T47D (cell line): ENCODE measurements at places on chromosomes 12 and 14.

GRCh38 chr14:106129274-106129673, 602.9 kb downstream of the TMEM121 start:
- DNase-seq: no peak

- no peak for DNase-seq
These were observed 16.1 kb downstream of the SCAF11 start for GRCh38 chr12:45974171-45974719.

GRCh38 chr14:31020834-31021575, 4.4 kb upstream of the AP4S1 start:
- DNase-seq: no peak

- peak; percentile 23 for DNase-seq
These were observed 71.6 kb upstream of the STXBP6 start for GRCh38 chr14:25121337-25122129.

DNA sequence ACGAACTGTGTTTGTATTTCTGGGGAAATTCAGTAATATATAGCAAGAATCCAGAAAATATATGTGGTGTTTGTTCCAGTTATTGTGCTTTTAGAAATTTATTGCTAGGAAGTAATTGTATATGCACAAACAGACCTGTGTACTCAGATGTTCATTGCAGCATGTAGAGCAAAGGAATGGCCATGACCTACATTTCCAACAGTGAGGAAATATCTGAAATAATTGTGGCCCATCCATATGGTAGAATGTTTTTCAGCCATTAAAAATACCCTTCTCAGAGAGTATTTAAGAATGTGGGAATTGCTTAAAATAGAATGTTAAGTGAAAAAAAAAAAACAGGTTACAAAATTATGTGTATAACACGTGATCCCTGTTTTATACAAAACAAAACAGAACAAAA, 77.3 kb downstream of the TMX1 start:
- no peak for DNase-seq

DNA sequence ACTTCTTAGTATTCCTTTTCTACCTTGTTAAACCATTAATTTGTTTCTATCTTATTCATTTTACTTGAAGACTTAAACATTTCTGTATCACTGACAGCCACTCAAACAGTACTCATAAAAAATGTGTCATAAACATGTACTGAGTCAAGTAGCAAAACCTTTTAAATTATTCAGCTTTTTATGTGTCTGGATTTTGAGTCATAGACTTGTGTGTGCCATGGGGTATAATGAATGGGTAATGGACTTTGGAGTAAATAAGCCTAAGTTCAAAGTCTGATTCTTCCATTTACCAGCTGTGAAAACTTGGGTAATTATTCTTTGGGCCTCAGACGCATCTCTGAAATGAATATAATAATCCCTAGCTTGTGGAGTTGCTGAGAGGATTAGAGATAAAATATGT, 199.0 kb downstream of the RAD51B start:
- no peak for DNase-seq

- peak; percentile 74 for DNase-seq
These were observed 4.5 kb downstream of the FOXA1 start for GRCh38 chr14:37590428-37591139.

DNA sequence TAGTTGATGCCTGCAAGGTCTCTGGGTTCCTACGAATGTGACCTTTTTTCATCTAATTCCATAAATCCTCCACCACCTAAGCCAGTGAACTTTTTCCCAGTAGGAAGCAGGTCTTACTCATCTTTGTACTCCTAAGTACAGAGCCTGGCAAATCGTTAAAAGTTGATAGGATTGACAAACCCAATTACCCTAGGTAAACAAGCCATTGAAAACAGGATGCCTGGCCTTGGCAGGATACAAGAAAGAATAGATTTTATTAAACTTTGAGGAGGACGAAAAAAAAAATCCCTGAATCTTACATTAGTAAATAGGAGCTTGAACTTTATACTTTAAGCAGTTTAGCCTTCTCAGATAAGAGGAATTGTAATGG, 5.6 kb downstream of the TBPL2 start:
- DNase-seq: no peak

DNA sequence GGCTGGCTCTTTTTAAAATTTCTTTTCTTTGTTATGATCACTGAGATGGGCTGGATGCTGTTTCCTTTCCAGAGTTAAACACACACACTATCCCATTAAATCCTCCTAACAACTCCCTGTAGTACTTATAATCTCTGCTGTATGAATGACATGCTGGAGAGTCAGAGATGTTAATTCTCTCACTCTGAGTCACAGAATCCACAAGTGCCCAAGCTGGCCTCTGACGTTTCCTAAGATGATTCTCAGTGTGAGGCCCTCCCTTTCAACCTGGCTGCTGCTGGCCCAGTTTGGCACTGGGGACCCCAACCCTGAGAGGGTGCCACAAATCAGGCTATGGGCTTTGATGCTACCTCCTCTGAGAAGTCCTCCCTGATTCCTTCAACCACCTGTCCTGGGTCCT, 5.4 kb downstream of the NOS1 start:
- no peak for DNase-seq

DNA sequence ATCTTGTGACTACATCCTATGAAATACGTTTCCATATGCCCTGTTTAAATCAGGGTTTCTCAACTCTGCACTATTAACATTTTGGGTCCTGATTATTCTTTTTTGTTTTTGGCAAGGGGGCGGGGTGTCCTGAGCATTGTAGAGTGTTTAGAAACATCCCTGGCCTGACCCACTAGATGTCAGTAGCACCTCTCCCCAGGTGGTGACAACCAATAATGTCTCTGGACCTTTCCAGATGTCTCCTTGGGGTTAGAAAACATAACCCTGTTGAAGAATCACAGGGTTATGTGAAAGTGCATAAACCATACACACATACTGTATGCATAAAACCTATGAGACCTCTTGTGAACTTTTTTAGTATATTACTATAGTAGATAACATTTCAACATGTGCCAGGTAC, 1.4 kb downstream of the ACAD10 start:
- DNase-seq: peak; percentile 60

DNA sequence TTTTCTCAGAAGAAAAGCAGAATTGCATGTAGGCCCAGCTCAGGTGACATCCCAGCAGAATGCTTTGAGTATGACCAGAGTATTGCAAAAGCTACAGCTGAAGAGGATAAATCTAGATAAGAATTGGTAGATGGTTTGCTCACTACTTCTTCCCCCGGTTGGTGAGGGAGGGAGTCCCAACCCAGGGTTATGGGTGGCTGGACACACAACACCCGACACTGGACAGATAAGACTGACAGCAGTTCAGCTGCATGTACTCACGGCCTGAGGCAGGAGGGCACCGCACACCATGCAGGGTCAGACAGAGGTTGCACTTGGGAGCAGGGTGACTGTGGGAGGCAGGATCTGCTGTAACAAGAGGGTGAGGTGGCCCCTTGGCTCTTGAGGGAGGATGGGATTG, 1.7 kb upstream of the CLEC4C start:
- no peak for DNase-seq

DNA sequence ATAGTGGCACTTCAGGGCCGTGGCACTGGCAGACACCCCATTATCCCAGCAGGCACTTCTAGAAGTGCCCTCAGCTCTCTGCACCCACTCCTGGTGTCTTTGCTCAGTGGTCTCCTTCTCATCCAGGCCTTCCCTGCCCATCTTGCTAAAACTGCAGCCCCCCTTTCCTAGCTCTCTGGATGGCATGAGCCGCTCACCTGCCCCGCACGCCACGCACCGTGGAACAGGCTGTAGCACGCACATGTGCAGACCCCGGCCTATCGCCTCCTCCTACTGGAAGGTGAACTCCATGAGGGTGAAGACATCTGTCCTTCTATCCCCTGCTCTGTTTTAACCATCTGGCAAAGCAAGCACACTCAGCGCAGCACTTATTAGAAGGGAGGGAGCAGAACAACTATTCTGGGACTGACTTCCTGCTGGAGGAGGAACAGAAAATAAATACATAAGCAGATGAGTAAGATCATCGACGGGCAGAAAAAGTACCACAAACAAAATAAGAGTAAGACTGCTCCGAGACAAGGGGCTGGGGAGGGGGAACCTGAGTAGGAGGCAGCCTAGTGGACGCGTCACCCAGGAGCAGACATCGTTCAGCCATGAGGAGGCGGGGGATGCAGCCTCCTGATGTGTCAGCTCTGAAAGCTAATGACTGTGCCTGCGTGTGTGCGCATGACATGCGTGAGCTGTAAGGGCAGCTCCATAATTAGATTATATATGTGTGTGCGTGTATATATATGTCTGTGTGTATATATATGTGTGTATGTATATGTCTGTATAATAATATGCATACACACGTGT, 7.8 kb upstream of the FZD10 start:
- no peak for DNase-seq

- no peak for DNase-seq
These were observed 21.5 kb downstream of the SLC7A8 start for GRCh38 chr14:23162005-23162404.

DNA sequence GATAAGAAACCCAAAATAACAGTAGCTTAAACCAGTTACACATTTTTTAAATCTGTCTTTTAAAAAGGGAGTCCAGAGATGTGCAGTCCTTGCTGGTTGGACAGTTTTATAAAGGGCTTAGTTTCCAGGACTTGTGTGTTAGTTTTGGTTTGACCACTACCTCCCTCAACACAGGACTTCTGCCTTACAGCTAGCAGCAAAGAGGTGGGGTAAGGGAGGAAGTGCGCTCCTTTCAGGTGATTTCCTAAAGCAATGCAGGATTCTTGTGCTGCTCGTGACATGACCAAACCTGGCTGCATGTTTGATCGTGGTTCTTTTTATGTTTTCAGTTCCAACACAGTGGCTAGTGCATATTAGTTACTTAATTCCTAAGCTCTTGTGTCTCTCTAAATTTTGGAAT, 266.2 kb downstream of the TMTC2 start:
- DNase-seq: no peak

- DNase-seq: no peak
These were observed 143.6 kb upstream of the CRY1 start for GRCh38 chr12:107236824-107237511.

GRCh38 chr14:84535976-84536375, 994.0 kb upstream of the FLRT2 start:
- no peak for DNase-seq

- DNase-seq: no peak
These were observed 89.6 kb downstream of the TMEM132C start for GRCh38 chr12:128356547-128356946.

DNA sequence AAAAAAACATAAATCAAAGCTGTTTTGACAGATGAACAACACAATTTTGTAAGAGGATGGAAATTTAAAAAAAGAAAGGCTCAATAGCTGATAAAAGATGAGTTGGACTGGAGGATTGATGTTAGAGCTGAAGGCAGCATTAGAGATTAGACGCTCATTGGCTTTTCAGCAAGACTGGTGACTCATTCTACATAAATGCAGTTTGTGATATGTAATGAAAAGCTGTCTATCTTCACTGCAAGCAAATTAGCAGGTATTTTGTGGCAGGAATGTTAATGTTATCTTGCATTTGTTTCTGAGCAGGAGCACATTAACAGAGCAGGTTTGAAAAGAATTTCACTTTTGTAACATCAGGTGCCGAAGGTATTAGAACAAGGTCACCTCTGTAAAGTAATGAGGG, 442.7 kb upstream of the NOVA1 start:
- no peak for DNase-seq

- DNase-seq: no peak
These were observed 6.0 kb upstream of the ATP23 start for GRCh38 chr12:57935331-57935730.

- DNase-seq: no peak
These were observed 77.4 kb downstream of the AACS start for GRCh38 chr12:125142601-125143000.

GRCh38 chr12:76226956-76227355, 121.3 kb downstream of the BBS10 start:
- DNase-seq: no peak

GRCh38 chr14:49959822-49960408, 67.0 kb downstream of the ARF6 start:
- peak; percentile 76 for DNase-seq

GRCh38 chr14:53365486-53366130, 212.5 kb upstream of the DDHD1 start:
- DNase-seq: no peak

- no peak for DNase-seq
These were observed 21.9 kb downstream of the CCDC91 start for GRCh38 chr12:28212182-28212581.

- DNase-seq: no peak
These were observed 65.1 kb upstream of the PZP start for GRCh38 chr12:9273276-9273675.

- DNase-seq: no peak
These were observed 81.6 kb upstream of the RERGL start for GRCh38 chr12:18171571-18171970.

DNA sequence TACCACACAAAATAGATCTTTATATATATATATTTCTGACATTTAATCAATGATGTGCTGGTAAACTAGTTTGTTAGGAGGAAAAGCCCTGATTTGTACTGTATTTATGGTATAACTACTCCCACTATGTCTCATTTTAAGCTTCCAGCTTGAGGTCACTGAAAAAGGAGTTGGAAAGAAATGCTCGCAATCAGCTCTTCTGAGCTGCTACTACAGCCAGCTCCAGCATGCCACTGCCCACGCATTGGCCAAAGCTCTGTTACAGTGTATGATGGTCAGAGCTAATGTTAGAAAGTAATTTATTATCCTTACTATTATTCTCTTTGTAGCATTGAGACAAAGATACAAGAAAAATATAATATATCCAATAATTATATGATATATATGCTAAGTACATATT, 55.0 kb upstream of the PCED1B start:
- DNase-seq: no peak

DNA sequence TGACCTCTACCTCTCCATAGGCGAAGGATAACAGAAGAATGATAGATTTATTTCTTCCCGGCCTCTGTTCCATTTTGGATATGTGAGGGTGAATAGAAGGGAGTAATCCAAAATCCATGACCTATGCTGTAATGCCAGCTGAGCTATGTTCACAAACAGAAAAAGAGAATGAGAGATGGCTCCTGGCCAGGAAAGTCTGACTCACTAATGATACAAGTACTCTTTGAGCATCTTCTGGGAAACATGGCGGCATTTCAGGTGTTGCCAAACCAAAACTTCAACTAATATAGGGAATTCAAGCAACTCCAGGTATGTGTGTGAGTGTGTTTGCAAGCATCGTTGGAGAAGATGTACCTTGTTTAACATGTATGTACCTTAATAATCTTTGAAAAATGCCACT, 55.1 kb downstream of the MED13L start:
- DNase-seq: peak; percentile 75

DNA sequence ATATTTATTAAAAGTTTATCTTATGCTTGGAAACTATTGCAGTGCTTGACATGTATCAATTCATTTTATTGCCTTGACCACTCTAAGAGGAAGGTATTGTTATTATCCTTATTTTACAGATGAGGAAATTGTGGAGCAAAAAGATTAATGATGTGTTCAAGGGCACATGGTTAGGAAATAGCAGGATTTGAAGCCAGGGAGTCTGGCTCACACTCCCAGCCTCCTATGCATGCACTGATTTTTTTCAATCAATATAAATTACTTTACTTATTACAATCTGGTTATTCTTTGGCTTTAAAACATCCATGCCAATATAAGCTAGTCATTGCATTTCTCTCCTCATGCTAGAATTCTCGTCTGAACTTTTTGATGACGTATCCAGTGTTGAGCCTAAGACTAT, 94.2 kb upstream of the TBX5 start:
- DNase-seq: no peak
